ENCODE measurements at places on chromosomes 4 and X.

- DNase-seq: no peak
Measured at GRCh38 chr4:104869831-104870230, 276.8 kb upstream of the TET2 start.

- no peak for DNase-seq
Measured at GRCh38 chr4:1136048-1136447, 22.7 kb upstream of the RNF212 start.

- DNase-seq: no peak
Measured at GRCh38 chrX:40040686-40041461, 56.9 kb downstream of the BCOR start.

- DNase-seq: no peak
Measured at GRCh38 chr4:2060611-2061185, 1.6 kb downstream of the NAT8L start.

- DNase-seq: no peak
Measured at GRCh38 chrX:69014200-69014599, 151.1 kb downstream of the PJA1 start.

DNA sequence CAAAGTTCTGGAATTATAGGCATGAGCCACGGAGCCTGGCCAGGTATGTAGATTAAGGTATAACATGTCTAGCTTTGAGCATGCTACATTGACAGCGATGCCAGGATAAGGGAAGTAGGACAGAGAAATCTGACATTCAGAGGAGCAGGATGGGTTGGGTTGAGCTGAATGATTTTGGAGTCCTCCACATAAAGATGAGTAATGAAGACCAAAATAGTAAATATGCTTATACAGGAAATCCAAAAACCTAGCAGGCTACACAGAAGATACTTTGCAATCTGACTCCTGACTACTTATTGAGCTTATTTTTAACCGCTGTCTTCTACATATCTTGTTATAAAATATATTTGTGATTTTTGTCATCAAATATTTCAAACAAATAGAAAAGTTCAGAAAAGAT lies 69.7 kb downstream of the PDGFC start:
- no peak for DNase-seq

DNA sequence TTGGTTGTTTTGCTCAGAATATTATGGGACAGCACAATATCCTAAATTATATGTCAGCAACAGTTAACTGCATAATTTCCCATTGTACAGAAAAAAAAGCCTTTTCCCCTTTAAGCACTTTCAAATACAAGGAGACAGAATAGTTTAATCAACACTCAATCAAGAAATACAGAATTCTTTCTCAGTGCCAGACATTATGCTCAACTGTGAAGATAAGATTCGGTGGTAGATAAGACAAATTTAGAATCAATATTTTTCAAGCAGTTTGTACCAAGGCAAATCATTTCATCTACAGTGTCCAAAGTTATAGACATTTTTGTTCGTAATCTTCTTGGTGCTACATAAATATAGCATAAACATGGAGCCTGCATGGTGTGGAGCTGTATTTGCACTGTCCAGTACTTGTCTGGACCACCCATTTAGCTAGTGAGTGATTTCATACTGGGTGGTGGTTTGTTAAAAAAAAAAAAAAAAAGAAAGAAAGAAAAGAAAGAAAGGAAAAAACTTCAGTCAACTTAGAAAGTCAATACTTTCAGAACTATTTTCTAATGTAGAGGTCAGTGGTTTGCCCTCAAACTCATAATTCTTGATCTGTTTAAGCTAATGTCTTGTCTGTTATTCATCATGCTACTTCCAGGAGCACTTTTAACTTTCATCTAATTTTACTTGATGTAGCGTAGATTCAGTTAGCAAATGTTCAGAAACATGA lies 522.9 kb downstream of the FAT4 start:
- no peak for DNase-seq

GRCh38 chr4:153594210-153594609 lies 89.9 kb upstream of the TLR2 start:
- no peak for DNase-seq

- no peak for DNase-seq
Measured at GRCh38 chrX:117969782-117970181, 146.8 kb downstream of the KLHL13 start.

DNA sequence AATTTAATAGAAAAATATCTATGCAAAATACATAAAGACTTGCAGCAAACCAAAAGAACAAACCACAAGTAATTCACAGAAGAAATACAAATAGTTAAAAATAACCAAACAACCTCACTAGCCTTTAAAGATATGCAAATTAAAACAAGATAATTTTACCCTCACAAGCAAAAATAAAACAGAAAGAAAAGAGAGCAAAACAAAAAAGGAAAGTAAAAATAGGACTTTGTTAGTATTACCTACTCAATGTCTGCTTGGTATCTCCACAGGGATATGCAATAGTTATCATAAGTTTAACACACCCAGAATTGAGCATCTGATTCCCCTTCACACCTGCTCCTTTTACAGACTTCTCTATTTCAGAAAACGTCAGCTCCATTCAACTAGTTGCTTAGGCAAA lies 737.5 kb upstream of the MAGEB2 start:
- no peak for DNase-seq

- no peak for DNase-seq
Measured at GRCh38 chr4:74667944-74668343, 126.4 kb downstream of the BTC start.

DNA sequence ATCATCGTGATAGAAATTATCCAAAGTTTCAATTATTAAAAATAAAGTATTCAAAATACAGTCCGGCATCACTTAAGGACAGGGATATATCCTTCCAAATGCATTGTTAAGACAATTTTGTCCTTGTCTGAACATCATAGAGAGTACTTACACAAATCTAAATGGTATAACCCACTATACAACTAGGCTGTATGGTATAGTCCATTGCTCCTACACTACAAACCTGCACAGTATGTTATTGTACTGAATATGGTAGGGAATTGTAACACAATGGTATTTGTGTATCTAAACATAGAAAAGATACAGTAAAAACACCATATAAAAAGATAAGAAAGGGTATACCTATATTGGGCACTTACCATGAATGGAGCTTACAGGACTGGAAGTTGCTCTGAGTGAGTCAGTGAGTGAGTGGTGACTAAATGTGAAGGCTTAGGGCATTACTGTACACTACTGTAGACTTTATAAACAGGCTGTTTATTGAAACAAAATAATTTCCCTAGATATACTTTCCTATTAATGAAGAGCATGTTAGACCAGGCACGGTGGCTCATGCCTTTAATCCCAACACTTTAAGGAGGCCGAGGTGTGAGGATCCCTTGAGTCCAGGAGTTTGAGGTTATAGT lies 44.8 kb upstream of the PTPN13 start:
- no peak for DNase-seq

GRCh38 chrX:38106991-38107655 lies 100.8 kb downstream of the SYTL5 start:
- DNase-seq: no peak

GRCh38 chr4:98778206-98778605 lies 119.8 kb upstream of the TSPAN5 start:
- no peak for DNase-seq

GRCh38 chr4:385934-386707 lies 48.5 kb downstream of the ZNF141 start:
- DNase-seq: no peak

DNA sequence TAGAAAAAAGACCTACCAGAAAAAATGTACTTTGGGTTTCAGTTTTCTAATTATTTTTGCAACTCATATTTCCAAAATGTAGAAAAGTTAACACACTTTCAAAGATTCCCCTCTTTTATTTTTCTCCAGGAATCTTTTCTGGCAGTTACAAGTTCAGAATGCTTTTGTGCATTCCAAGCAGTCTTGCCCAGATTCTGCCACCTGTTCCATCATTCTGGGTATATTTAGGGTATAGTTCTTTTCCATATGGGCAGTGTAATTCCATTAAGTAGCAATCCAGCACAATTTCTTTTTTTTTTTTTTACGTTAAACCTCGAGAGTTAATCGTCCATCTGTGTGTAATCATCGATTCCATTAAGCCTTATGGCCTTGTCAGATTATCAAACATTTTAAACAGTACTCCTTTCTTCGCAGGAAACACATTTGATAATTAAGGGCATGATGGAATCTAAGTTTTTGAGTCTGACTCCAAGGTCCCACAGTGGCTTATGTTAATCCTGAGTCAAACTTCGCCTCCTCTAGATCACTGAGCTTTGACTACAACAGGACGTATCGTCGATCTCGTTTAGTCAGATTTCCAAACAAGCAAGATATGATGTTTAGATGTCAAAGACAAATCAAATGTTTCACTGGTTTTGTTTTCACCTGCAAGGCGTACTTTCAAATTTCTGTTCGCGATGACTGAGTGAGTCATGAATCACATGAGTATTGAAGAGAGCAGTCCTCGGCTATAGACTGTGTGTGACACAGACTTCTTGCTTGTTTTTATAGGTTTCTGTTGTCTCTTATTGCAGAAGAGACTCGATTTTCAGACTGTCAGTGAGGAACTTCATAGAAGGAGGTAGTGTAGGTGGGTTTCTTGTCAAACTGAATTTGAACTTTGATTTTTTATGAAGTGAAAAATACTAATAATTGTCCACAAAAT lies 118.9 kb upstream of the GK2 start:
- no peak for DNase-seq
